ENCODE measurements at places on chromosomes 1 and 21. TPM values are rescaled to one million over a fixed set of nuclear protein-coding genes. Genes with fewer than 3 reads are reported as not detected.

DNA sequence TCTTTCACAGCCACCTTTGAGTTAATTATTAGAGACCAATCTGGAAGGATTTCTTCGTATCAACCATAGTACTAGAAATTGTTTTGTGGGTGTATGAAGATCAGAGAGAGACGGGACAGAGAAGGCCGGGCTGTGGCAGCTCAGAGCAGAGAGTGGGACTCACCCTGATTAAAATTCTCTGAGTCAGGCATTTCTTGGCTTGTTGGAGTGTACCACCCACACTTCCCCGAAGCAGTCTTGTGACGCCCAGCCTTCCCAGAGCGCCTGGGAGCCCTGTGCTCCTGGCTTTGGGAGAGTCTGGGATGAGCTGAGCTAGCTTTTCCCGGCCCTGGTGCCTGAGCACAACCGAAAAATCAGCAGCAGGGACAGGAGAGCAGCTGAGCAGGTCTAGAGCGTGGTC lies 19.4 kb downstream of the PLEKHM2 start:
- DNase-seq: peak; percentile 94

- no peak for DNase-seq
Measured at GRCh38 chr1:73899311-73899710, 298.7 kb downstream of the LRRIQ3 start.

The PGLYRP4 gene
- not detected for total RNA-seq

The CD53 gene
- total RNA-seq: not detected

The CD2 gene
- not detected for total RNA-seq

DNA sequence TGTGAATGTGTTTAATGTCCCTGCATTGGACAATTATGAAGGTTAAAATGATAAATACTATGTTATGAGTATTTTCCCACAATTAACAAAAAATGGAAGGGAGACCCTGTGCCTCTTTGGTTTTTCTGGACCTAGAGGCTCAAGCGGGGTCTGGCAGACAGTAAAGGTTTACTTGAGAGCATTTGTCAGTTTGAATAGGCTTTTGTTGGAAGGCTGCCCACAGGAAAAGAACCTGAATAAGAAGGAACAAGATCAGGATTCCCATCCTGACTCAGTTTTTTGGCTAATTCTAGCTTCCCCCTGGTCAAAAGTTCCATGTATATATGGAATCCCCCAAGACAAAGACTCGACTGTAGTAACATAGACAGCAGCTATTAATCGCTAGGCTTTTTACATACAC lies 150.9 kb upstream of the JUN start:
- DNase-seq: no peak

DNA sequence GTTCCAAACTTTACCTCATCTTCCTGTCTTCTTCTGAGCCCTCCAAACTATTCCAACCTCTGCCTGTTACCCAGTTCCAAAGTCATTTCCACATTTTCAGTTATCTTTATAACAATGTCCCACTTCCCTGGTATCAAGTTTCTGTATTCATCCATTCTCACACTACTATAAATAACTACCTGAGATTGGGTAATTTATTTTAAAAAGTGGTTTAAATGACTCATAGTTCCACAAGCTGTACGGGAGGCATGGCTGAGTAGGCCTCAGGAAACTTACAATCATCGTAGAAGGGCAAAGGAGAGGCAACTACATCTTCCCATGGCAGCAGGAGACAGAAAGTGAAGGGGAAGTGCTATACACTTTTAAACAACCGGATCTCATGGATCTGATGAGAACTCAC lies 428.5 kb upstream of the RGS18 start:
- no peak for DNase-seq

The C1orf21 gene
- 53.0 TPM for total RNA-seq

GRCh38 chr1:244013100-244013499 lies 38.0 kb upstream of the ZBTB18 start:
- no peak for DNase-seq

- no peak for DNase-seq
Measured at GRCh38 chr1:98813738-98814309, 152.3 kb downstream of the SNX7 start.

DNA sequence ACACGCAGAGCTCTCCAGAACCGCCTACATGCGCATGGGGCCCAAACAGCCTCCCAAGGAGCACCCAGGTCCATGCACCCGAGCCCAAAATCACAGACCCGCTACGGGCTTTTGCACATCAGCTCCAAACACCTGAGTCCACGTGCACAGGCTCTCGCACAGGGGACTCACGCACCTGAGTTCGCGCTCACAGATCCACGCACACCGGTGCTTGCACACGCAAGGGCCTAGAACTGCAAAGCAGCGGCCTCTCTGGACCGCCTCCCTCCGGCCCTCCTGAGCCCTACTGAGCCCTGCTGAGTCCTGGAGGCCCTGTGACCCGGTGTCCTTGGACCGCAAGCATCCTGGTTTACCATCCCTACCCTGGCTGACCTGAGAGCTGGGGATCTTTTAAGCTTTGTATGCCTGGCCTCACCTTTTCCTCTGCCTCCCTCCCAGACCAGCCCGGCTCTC lies 8.3 kb downstream of the OLIG2 start:
- no peak for DNase-seq

GRCh38 chr1:25184001-25184762 lies 48.1 kb downstream of the SYF2 start:
- DNase-seq: no peak

The C1orf232 gene
- not detected for total RNA-seq

The NTRK1 gene
- not detected for total RNA-seq

The FCGR3A gene
- total RNA-seq: not detected

- no peak for DNase-seq
Measured at GRCh38 chr21:27164208-27165177, 197.6 kb upstream of the ADAMTS5 start.

DNA sequence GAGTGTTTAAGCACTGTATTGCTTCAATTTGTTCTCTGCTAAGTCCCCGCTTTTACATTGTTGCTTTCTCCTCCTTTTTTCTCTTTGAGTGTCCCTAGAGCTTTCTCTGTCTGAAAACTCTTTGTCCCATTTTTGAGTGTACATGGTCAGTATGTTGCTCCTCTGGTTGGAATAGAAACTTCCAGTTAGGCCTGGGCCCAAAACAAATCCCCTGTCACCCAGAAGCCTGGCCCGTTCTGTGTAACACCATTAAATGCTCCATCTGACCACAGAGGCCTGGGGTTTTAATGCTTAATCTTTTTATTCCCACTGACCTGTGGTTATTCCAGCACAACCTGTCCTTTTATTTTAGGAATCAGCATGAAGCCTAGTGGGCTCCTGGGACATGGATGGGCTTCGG lies 28.3 kb upstream of the NFASC start:
- DNase-seq: no peak

GRCh38 chr1:228063251-228064191 lies 19.0 kb upstream of the ARF1 start:
- DNase-seq: no peak

GRCh38 chr1:21569820-21570527 lies 60.8 kb downstream of the ALPL start:
- no peak for DNase-seq

DNA sequence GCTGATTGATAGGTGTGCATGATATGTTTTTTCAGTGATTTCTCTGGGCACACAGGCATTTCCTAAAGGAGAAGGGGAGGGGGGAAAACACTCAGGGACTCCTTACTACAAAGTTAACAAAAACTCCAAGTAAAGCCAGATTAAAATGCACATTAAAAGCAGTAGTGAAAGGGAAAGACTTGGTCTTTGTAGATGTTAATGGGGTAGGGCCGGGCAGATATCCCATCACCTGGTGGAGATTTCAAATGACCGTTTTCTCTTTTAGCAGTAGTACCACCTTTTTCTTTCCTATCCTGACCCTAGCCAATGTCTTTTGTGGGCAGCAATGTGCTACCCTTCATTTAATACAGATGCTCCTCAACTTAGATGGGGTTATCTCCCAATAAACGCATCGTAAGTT lies 32.5 kb downstream of the RTCA start:
- no peak for DNase-seq

DNA sequence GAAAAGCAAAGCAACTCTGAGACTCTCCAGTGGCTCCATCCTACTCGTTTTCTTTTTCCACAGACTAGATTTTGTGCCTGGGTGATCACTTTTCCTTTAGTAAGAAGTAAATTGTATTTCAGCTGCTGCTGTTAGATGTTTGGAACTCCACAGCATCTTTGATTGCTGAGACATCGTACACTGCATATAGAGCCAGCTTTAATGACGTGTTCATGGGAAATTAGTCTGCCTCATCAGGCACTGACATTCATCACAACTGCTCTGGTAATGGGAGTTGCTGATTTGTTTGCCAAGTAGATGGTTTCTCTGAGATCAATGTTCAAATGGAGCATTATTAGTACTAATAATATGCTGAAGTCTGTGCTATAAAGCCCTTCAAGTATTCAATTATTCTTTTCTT lies 573.8 kb upstream of the NR5A2 start:
- peak; percentile 88 for DNase-seq

DNA sequence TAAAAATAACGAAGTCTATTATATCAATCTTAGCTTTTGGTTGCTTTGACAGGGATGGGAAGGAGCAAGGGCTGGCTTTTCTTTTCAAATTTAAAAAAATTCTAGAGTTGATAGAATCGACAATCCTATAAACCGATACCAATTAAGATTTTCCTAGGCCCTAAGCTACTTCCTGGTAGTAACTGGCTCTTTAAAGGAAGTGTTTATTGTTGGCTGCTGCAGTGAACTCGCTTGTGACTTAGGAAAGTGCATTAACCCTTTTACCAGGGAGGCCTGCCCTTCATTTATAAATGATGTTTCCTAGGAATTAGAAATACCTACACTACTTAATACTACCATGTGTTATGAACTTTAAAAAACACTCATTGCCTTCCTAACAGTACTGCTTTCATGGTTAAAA lies 33.2 kb downstream of the ATP5PF start:
- no peak for DNase-seq

DNA sequence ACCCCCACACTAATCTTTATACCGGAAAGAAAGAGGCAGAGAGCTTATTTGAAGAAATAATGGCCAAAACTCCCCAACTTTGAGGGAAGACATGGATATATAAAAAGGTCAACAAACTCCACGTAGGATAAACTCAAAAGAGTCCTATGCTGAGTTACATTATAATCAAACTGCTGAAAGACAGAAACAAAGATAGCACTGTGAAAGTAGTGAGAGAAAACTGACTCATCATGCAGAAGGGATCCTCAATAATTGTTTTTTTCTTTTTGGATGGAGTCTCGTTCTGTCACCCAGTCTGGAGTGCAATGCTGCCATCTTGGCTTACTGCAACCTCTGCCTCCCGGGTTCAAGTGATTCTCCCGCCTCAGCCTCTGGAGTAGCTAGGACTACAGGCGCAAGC lies 48.5 kb upstream of the TTC39A start:
- DNase-seq: no peak

DNA sequence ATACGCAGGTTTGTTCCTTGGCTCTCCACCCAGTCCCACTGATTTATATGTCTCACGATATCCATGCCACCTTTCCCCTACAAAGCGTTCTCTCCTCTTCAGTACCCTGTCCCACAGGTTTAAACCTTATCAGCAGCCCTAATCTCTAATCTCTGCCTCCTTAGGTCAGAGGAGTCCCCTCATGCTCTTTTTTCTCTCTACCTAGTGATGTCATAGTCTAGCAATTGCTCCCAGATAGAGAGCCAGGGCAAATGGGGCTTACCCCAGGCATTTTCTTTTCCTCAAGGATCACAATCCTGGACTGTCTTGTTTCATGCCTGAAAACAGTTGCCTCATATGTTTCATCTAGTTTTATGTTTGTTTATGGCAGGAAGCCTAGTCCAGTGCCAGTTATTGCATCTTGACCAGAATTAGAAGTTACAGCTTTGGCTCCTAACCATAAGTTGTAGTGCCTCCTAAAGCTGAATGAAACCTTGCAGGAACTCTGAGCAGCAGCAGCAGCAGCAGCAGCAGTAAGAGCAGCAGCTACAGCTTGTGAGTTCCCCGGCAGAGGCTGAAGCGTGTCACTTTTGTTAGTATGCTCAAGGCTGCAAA lies 26.7 kb upstream of the TP53BP2 start:
- peak; percentile 9 for DNase-seq

DNA sequence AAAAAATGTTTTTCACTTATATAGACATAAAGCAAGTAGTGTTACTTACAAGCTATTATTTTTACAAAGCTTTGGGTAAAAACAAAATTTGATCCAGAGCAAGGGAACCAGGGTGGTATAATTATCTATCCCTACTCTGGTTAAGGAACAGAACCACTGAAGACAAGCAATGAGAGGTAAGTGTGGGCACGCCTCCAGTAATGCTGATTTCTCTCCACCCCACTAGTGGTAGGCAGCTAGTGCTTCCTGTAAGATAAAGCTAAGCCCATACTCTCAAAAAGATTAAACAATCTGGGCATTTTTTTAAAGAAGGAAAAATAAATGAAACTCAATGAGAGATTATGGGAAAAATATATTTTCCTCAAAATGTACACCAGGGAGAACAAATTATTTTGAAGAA lies 22.1 kb downstream of the TFB2M start:
- DNase-seq: no peak

DNA sequence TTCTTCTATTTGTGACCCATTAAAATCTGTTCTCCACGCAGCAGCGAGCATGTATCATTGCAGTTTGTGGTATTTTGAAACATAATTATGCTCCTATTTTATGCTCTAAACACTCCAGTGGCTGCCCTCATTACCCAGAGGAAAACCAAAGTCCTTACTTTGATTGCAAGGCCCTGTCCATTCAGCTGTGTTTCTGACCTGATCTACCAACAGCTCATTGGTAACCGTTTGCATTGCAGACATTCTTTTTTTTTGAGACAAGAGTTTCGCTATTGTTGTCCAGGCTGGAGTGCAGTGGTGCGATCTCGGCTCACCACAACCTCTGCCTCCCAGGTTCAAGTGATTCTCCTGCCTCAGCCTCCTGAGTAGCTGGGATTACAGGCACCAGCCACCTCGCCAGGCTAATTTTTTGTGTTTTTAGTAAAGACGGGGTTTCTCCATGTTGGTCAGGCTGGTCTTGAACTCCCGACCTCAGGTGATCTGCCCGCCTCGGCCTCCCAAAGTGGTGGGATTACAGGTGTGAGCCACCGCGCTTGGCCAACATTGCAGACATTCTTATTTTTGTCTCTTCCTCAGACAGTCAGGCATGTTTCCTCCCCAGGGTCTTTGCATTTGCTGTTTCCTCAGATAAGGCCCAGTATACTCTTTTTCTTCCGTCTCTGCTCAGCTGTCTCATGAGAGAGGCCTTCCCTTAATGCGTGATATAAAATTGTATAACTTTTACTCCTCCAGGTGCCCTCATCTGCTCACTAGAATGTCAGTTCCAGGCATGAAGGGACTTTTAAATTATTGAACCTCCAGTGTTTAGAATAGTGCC lies 32.5 kb downstream of the THRAP3 start:
- no peak for DNase-seq

The CLCC1 gene
- total RNA-seq: 30.6 TPM

DNA sequence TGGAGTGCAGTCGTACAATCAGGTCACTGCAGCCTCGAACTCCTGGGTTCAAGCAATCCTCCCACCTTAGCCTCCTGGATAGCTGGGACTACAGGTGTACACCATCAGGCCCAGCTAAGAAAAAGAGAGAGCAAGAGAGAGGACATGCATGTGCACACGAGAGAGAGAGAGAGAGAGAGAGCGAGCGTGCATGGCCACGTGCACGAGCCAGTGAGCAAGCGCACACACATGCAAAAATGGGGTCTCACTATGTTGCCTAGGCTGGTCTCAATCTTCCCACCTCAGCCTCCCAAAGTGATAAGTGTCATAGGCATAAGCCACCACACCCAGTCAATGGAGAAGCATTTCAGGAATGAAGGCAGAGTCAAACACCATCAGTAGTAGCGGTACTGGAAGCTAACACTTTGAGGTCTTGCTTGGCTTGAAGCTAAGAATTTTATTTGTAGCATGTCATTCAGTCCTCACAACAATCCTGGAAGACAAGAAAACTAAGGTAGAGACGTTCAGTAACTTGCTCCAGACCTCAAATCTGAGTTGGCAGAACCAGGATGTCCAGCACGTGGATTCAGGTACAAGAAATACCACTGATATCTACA lies 14.5 kb downstream of the GNB1 start:
- no peak for DNase-seq

Measured in fibroblast of lung (primary cell).